ENCODE measurements at places on chromosomes 2 and 18.

- DNase-seq, result no peak
Observed at GRCh38 chr2:128735296-128735960, 416.8 kb upstream of the HS6ST1 start.

DNA sequence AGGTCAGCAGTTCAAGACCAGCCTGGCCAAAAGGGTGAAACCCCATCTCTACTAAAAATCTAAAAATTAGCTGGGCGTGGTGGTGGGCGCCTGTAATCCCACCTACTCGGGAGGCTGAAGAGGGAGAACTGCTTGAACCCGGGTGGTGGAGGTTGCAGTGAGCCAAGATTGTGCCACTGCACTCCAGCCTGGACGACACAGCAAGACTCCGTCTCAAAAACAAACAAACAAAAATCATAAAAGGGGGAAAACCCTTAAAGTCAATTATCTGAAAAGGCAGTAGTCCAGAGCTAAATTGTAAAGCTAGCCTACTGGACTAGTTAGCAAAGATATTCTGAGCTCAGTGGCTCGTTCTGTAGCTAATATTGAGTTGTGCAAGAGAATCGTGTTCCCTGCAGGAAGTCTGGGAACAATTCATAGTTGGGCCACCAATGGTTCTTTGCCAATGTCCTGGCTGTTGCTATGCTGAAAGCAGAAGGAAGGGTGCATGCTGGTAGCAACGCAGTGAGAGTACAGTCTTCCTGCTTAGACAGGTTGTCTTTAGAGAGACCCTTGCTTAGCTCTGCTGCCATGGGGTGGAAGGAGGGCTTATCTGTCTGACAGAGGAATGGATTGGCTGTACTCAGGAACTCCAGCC lies 4.3 kb downstream of the TGOLN2 start:
- no peak for DNase-seq

DNA sequence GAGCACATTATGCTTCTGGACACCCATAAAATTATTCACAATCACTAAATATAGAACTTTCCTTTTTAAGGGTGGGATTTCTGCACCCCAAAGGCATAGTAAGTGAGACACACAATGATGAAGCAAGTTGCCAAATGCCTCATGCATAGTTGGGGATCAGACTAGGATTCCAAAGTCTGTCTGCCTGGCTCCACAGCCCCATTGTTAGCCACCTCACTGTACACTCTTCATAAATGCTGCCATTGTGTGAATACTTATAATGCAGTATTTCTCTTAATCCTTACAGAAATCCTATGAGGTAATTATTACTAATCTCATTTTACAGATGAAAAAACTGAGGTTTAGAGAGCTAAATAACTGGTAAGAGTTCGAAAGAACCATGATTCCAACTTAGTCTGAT lies 738.6 kb downstream of the ERBB4 start:
- no peak for DNase-seq

GRCh38 chr2:54635554-54636152 lies 87.8 kb upstream of the EML6 start:
- no peak for DNase-seq

DNA sequence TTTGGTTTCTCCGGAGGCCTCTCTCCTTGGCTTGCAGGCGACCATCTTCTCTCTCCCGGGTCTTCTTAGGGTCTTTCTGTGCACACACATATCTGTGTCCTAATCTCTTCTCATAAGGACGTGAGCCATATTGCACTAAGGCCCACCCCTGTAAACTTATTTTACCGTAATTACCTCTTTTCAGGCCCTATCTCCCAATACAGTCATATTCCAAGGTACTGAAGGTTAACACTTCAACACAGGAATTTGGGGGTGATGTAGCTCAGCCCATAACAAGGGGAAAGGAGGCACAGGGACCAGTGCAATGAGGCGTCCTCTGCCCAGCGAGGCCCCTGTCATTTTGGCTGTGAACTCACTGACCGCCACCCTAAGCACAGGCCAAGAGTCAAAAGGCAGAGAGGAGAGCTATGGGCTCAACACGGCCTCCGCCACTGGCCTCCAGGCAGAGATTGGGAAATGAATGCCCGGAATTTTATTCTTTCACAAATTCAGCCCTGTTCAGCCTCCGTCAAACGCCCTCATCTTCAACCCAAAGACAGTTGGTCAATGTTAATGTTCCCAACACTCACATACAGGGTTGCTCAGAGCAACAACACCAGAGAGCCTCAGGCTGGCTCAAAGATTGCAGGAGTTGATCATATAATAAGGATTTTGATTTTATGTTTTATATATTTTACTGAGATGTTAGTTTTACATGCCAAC lies 15.9 kb upstream of the NMUR1 start:
- no peak for DNase-seq

DNA sequence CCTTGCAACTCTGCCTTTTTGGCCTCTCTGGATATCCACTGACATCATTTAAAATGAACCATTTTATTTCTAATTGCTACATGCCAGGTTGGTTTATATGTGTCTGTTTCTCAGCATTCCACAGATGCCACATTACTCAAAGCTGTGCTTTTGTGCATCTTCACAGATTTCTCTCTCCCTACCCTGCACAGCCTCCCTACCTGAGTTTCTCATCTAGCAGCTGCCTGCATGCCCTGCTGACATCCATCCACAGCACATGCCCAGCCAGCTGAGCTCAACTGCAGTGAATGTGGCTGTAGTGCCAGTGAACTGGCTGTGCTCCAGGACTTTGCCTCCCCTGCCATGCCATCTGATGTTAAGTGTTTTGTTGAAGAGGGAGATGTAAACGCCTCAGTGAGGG lies 44.5 kb downstream of the PKP4 start:
- no peak for DNase-seq

DNA sequence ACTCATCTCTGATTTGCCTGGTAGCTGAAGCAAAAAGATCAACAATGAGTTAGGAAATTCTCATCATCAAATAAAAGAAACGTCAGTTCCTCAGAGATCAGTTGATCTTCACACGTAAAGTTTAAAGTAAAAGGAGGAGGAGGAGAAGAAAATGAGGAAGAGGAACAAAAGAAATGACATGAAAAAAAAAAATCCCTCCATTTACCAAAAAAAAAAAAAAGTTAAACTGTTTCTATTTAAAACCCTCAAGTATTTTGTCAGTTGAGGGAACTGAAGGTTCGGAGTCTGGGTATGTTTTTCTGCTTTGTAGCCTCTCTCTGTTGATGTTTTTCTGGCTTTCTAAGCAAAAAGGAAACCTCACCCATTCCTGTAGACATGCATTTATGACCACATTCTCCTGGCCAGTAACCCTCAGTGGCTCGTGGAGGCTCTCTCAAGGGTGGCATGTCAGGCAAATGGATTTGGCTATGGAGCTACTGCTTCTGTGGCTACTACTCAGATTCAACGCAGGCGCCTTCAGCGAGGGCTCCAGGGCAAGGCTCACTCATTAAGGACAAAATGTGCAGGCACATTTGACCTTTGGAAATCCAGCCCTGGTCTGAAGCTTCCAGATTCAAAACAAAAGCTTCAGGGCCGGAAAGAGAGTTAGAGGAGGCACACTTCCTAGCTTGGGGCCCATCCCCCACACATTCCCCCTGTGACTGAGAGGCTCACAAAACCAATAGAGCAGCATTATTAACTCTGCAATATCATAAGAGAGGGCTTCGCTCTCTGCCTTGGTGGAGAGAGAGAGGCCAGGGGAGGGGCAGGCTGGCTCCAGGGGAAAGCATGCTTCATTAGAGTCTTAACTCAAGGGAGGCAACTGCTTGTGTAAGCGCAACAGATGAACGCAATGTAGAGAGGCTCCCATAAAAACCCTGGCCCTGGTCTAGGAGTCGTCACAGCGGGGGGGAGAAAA lies 22.3 kb downstream of the KLF7 start:
- peak; percentile 30 for DNase-seq

GRCh38 chr2:169315357-169315756 lies 47.0 kb downstream of the LRP2 start:
- DNase-seq, result no peak

DNA sequence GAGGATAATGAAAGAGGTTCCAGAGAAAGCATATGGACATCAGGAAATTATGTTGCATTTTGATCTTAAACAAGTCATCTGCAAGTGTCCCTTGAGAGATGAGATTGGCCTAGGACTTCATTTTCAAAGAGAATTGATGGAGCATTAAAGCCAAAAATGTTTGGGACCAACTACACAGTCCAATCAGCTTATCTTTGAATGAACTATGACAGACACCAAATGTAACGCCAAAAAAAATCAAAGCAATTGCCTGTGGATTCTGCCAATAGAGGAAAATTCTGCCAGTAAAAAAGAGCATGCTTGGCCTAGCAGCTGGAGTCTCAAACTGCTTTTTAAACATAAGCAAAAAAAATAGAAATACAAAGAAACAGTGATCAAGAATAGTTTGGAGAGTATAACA lies 594.5 kb upstream of the CHAC2 start:
- no peak for DNase-seq

DNA sequence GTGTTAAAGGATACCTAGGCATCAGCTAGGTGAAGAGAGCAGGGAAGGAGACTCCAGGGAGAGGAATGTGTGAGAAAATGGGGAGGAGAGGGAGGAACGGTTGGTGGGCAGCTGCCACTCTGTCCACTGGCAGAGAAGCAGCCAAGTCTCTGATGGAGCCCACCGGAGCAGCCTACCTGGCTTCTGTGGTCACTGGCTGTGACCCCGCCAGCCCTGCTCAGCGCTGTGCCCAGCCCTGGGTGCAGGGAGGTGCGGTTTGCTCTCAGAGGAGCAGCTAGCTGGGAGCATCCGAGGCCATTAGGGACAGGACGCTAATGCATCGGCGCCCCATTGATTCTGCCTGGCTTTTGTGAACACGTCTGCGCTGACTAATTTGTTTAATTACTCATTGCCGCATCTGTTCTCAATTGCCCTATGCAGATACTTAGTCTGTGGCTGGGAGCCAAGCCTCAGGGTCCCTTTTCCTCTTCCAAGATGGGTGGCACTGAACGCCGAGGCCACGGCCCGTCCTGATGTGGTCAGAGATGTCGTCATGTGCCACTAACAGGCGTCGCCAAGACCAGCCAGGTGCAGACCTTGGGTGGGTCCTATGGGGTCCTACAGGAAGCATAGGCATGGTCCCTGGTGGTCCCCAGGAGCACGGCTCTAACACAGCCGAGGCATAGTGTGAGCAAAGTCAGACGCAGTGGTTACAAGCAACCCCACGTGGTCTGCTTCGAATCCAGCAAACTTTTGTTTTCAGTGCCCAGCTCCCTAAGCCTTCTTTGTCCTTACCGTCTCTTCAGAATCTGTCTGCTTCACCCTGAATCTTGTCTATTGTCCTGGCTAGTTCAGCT lies 82.0 kb downstream of the RRM2 start:
- DNase-seq, result no peak

GRCh38 chr18:76979906-76980305 lies 152.7 kb downstream of the MBP start:
- DNase-seq, result no peak

DNA sequence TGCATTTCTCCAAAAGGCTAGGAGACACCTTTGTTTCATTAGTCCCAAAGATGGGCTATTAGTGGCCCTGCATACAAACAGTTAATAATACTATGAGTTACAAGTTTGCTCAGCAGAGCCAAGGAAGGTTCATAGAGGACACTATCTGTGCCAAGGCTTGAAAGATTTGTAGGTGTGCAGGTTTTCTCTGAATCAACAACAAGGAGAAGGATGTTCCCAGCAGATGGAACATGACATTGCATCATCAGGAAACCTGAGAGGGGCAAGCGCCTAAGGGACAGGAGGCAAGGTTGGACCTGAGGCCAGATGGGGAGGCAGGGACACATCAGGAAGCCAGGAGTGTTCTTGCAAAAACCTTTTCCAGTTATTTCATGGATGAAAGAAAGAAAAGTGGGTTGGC lies 35.4 kb upstream of the STK17B start:
- no peak for DNase-seq

- DNase-seq, result no peak
Observed at GRCh38 chr18:59612381-59612780, 84.8 kb downstream of the CCBE1 start.

DNA sequence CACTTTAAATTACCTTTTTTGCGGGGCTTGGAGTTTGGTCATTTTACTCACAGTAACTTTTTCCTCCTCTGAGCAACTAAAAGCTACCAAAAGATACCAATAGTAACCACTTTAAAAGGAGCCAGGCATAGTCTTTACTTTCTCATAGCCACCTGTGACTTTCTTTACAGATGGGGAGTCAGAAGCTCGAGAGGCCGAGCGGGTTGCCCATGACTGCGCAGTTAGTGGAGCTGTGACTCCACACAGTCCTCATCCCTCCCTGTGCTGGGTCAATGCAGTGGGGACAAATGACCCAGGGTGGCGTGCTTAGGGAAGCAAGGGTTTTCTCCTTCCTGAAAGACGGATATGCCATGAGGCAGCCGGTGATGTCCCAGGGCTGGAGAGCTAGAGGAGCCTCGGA lies 11.9 kb downstream of the LCT start:
- no peak for DNase-seq

DNA sequence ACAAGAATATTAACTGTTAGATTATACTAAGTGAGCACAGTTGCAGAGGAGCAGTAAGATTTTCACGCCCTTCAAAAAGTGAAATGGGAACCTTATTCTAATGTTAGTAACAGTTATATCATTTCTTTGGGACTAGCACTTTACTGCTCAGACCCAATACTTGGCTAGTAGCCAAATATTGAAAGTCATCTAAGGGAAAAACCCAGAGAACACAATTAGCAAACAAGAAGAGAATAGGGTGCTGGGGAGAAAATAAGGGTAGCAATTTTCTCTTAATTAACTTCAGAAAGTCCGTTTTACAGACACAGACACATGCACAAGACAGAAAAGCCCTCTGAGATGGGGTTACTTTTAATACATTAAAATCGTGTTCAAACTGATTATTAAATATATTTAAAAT lies 71.8 kb downstream of the ID2 start:
- no peak for DNase-seq

GRCh38 chr2:8677646-8678592 lies 3.9 kb upstream of the ID2 start:
- DNase-seq, result peak; percentile 12

GRCh38 chr18:6249170-6249569 lies 165.5 kb downstream of the L3MBTL4 start:
- no peak for DNase-seq

GRCh38 chr2:10608273-10608672 lies 81.5 kb downstream of the NOL10 start:
- no peak for DNase-seq

DNA sequence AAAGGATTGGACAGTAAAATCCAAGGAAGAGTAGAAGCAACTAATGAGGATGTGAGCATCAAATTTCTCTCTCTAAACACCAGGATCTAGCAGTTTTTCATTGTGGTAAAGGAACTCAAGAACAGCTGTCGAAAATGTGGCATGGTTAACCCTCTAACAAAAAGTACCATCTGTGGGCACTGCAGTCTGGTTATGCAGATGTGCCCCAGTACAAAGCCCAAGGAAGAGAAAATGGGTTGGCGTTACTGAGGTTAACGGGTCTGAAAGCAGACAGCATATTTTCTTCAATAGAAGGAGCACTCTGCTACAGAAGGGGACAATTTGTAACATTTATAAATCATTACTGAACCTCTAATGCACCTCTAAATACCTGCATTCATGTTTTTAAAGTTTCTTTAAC lies 253.0 kb upstream of the HNRNPA3 start:
- no peak for DNase-seq

Data from effector memory CD4-positive, alpha-beta T cell (primary cell).